ENCODE measurements at places on chromosomes 7 and 10.
A peak's percentile ranks its signal among the peaks of the same experiment; 100 is the strongest.

GRCh38 chr7:143902332-143902899 is 440 bp upstream of the TCAF1 start:
- no peak for DNase-seq

DNA sequence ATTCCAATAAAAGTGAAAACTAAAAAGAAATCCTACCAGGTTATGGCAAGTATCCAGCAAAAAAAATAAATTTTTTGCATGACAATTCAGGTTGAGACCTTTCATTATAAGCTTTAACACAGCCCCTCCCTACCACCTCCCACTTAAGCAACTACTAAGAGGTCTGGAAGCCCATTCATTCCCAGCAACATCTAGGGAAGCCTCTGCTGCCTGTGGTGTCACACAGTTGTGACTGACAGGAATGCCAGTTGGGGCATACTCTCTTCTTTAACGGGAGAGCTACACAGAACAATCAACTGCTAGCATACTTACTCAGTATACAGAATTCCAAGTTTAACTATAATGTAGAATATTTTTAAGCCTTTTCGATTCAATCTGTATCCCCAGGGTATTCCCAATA is 27.8 kb downstream of the ABI1 start:
- no peak for DNase-seq

- DNase-seq, result no peak
These were observed 30.0 kb upstream of the TRIL start for GRCh38 chr7:28988091-28988490.

DNA sequence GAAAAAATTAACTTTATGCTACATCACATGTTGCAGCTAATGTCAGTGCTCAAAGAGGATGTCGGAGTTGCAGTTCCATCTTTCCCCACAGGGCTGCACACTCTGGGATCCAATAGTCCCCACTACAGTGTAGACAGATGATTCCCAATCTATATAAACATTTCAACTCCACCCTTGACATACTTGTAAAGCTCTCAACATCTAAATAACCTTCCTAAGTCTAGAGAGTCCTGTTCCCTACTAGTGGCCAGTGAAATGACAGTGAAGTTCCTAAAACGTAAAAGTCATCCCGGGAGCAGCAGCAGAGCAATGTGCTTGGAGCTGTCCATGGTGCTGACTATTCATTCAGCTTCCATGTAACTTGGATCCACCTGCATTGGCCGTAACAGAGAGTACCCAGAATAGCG is 145.1 kb downstream of the GRM8 start:
- peak; percentile 26 for DNase-seq

- no peak for DNase-seq
These were observed 973.8 kb downstream of the PCDH15 start for GRCh38 chr10:53827261-53827660.

DNA sequence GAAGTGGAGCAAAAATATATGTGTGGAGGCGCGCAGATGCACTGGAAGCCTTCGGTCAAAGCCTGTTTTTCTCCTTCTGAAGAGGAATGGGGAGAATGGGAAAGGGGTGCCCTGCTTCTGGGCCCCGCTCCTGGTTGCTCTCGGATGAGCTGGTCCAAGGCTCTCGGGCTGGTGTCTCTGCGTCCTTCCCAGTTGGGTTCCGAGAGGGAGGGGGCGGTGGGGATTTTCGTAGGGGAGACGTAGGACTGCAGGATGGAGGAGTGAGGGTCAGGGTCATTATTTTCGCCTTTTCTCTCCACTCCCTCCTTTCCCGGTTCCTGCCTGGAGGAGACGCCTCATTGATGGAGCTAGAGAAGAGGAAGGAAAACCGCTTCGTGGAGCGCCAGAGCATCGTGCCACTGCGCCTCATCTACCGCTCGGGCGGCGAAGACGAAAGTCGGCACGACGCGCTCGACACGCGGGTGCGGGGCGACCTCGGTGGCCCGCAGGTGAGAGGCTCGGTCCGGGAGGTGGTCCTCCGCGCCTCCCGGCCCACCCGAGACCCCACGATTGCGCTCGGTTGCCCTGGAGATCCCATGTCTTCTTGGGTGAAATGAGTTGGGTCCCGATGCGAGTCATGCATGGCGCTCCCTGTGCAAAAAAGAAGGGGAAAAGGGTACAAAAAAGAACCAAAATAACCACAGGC is 790 bp downstream of the ADAM22 start:
- peak; percentile 20 for DNase-seq

DNA sequence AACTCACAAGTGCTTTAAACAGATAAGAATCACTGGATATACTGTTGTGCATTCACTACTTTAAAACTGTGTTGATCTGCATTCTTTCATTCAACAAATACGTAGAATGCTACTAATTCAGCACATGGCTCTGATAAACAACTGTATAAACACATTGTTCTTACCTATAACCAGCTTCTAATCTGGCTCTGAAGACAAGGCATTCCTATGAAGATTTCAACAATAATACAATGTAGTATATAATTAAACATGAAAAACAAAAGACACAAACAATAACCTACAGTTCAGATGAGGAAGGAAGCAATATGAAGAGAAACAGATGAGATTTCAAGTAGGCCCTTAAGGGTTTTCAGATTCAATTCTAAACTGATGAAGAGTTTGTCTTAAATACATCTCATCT is 31.1 kb upstream of the ANLN start:
- DNase-seq, result no peak

- no peak for DNase-seq
These were observed 582.5 kb upstream of the MGMT start for GRCh38 chr10:128884496-128885072.

GRCh38 chr7:127885222-127885772 is 145.9 kb downstream of the LRRC4 start:
- no peak for DNase-seq

GRCh38 chr7:157000741-157001653 is 9.5 kb downstream of the MNX1 start:
- DNase-seq, result no peak

DNA sequence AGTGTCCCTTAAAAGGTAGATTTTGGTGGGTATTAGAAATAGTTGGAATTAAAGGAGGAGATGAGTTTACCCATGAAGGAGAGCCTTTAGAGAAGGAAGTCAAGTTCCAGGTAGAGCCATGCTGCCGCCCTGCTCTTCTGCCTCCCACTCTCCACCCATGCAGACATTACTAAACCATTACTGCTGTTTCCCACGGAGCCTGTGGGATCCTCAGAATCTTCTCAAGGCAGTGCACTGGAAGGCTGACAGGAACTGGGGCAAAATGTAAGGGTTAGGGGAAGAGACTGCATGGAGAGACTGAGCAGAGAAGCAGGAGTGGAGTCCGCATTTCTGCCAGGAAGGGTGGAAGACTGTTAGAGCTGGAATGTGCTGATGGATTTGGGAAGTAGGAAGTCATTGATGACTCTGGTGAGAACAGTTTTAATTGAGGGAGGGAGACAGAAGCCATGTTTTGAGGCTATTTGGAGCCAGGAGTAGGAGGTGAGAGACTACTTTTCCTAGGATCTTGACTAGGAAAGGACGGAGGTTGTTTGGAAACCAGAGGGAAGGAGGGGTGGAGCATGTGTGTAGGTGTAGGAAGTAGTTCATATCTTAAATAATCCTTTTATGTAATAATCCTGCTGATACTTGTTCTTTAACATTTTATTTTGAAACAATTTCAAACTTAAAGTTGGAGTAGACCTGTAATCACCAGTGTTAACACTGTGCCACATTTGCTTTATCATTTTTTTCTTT is 109.0 kb downstream of the CCNY start:
- DNase-seq, result no peak

DNA sequence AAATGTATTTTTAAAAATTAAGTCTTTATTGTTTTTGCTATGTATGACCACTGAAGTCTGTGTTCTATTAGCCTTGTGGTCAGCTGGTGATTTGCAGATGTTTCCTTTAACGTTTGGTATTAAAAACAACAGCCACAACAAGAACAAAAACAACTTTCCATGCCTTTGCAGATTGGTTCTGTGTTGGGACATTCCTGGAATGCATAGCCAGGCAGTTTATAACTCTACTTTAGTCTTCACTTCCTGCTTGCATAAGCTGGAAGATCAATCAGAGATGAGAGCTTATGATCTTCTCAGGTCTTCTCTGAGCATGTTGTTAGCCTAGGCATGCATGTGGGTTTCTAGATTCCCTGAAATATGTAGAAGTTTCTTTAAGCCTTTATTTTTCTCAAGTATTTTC is 58.9 kb upstream of the SEMA3C start:
- DNase-seq, result no peak

DNA sequence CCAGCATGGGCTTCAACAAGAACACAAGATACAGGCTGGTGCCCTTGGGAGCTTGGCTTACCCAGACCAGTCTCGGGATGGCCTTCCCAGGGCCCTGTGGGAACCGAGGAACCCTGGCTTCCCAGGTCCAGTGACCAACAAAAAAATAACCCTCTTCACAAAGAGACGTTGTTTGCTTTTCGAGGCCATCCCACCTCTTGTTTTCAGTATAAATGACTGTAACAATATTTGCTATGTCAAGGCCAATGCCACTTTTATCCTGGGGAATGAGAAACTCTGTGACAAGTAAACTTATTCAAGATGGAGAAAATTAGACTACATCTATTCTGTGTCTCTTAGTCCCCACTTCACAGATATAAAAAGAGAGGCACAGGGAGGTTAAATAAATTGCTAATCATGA is 138.8 kb downstream of the PRPF18 start:
- no peak for DNase-seq

- peak; percentile 80 for DNase-seq
These were observed 17.8 kb upstream of the IFIT2 start for GRCh38 chr10:89283936-89284475.

DNA sequence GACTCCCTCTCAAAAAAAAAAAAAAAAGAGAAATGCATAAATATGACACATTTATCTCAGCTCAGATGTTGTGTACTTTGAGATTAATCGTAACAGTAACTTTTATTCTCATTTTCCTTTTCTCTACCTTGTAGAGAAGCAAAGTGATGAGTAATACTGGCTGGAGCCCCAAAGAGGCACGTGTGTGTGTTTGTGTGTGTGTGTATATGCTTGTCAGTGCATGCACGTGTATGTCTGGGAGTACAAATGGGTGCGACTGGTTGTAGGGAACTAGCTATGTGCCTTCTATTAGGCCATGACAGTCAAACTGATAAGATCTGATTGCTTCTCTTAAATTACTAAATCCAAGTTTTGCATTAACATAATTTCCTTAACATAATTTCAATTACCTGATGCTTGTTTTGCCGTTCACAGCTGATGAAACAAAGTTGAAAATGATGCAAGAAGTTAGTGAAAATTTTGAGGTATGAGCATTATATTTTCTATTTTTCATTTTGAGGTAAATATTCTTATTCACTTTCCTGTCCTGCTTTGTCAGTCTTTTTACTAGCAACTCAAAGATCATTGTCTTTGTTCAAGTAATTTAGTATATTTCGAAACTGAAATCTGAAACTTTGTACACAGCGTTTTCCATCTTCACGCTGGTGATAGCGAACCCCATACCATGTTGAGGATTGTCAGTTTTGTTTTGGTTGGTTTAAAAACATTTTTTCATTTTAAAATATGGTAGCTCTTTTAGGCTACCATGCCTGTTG is 3.4 kb downstream of the TRRAP start:
- DNase-seq, result no peak

DNA sequence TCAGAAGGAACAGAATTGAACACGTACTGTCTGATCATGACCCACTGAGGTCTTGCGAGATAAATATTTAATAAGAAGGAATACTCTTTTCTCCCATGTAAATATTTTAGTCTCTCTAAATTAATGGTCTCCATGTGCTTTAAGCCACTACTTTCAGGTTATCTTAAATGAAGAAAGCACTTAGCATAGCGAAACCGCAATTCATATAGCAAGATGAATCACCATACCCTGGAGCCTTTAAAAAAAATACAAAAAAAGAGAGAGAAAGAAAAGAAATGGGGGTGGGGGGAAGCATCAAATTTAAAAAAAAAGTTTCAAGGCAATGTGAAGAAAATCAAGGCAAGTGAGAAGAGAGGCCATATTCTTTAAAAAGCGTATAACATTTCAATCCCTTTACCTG is 82.5 kb downstream of the CTTNBP2 start:
- no peak for DNase-seq

- DNase-seq, result no peak
These were observed 5.4 kb downstream of the AGBL3 start for GRCh38 chr7:134991469-134992339.

DNA sequence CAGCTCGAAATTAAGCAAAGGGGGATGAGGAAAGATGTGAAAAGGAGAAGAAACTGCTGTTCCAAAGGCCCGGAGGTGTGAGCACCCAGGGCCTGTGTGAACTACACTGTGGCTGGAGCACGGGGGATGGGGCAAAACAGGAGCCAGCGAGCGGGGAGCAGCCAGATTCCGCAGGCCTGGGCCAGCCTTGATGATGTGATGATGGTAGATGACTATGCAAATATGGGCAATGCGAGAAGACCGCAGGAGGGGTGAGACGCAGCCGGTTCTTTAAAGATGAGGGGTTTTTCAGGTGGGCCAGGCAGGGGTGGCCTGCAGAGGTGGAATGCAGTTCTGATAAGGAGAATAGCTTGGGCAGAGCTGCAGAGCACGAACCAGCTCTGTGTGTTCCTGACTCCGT is 61.5 kb downstream of the LANCL2 start:
- DNase-seq, result no peak

- no peak for DNase-seq
These were observed 14.0 kb upstream of the RAMP3 start for GRCh38 chr7:45143616-45144015.

DNA sequence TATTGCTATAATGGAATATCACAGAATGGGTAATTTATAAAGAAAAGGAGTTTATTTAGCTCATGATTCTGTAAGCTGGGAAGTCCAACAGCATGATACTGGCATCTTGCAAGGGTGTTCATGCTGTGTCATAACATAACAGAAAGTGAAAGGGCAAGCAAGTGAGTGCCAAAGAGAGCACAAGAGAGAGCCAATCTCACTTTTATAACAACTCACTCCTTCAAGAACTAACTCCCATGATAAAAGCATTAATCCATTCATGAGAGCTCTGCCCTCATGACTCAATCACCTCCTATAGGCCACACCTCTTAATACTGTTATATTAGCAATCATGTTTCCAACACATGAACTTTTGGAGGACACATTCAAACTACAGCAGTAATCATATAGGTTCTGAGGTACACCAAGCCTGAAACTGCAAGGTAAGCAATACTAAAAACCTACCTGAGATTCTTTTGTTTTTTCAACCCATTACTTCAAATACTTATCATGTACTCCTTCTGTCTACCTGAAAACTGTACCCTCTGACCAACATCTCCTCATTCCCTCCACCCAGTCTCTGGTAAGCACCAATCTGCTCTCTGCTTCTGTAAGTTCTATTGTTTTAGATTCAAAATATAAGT is 219.7 kb downstream of the MTERF1 start:
- no peak for DNase-seq

DNA sequence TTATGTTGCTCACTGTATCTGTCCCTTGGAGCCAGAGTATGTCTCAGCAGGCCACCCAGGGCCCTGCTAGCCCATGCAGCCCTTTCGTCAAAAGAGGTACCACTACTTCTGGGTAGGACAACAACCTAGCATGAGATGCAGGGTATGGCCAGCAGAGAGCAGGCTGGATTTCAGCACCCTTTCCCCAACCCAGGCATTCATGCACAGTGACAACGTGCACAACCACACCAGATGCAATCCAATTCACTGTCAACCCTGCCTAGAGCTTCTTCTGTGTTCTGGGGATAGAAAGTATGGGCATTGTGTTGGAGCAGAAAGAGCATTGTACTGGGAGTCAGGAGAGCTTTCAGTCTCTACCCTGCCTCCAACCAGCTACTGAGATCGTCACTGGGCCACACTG is 37.9 kb downstream of the JAZF1 start:
- DNase-seq, result no peak

GRCh38 chr7:90119178-90119971 is 34.9 kb upstream of the STEAP1 start:
- DNase-seq, result peak; percentile 18

- DNase-seq, result no peak
These were observed 25.5 kb downstream of the BAZ1B start for GRCh38 chr7:73496626-73497025.

Data from GM03348 (cell line).